RPMI8226 (cell line): ENCODE measurements at places on chromosomes 13 and 19.

GRCh38 chr13:29513002-29513980 is 82.2 kb downstream of the SLC7A1 start:
- no peak for DNase-seq

- DNase-seq = peak; percentile 5
These were observed 23.2 kb upstream of the CYP2A13 start for GRCh38 chr19:41064974-41065569.

DNA sequence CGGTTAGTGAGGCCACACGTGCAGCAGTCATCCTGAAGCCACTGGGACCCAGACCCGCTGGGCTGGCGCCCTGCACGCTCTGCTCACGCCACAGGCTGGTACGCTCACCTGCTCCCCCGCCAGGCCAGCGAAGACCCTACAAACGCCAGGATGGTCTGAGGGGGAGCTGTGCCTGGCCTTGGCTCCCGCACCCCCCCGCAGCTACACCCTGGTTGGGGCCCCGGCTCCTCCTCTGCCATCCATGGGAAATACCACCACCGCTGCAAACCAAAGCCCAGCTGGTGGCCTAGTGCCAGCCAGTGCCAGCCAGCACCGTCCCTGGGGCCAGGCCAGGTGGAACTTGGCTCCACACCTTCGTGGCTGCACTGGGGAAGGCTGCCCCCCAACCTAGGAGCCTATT is 23.3 kb upstream of the CACTIN start:
- no peak for DNase-seq

DNA sequence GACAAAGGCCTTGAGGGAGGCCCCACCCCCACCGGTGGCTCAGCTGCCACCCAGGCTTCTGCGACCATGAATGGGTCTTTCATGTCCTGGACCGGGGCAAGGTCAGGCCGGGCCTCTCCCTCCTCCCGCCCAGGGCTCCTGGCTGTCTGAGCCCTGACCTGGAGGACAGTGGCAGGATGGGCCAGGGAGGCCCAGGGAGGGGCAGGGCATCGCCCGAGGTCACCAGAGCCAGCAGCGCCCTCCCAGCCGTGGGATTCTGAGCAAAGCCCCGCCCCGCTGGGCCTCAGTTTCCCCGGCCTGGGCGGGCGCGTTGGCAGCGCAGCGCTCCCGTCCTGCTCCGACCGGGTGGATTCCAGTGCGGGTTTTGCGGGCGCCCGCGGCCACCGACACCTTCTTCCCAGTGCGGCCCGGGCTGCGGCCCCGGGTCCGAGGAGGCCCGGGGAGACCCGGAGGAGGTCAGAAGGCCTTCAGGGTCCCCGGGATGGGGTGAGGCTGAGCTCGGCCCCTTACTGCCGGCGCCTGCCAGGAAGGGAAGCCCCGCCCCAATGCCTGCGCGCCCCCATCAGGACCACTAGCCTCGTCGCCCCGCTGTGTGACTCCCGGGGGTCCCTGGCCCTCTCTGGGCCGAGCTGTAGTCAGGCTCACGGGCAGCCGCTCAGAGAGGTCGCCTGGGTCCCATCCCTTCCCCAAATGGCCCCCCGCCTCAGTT is 24.6 kb upstream of the SEMA6B start:
- DNase-seq = peak; percentile 39

- no peak for DNase-seq
These were observed 561.2 kb upstream of the SLITRK1 start for GRCh38 chr13:84443463-84443862.

DNA sequence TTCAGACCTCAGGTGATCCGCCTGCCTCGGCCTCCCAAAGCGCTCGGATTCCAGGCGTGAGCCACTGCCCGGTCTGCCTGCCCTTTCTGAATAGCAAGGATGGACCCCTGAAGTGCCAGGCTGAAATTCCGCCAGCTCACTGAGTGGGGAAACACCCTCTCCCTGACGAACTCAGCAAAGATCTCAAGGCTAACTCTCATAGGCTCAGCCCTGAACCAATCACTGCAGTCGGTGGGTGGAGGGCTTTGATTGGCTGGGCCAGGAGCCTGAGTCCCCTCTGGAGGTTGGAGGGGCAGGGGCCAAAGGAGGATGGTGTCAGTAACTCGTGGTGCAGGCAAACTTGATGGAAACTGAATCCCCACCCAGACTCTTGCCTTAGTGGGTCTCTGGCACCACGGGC is 11.2 kb upstream of the COMP start:
- DNase-seq = no peak

DNA sequence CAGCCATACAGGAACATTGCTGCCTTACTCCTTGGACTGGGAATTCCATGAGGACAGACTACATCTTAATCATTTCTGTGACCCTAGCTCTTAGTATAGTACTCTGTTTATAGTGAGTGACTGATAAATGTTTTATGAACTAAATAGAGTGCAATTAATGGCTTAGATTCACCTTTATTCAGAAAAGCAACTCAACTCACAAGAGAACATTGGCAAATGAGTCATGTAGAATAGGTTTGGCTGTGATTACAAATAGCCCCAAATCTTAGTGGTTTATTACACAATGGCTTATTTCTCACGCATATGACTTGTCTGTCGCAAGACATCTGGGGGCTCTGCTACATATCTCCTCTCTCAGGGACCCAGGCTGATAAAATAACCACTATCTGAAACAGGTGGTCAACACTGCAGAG is 121.6 kb upstream of the KL start:
- DNase-seq = no peak

GRCh38 chr13:48686636-48687210 is 33.0 kb downstream of the CYSLTR2 start:
- DNase-seq = no peak
